Endodermal cell (in vitro differentiated cells): ENCODE measurements at places on chromosomes 6 and 20.

GRCh38 chr6:34940030-34940434 is 51.0 kb downstream of the ANKS1A start:
- H3K27me3 ChIP-seq, result no peaks in the 10 kb centered on the region
- H3K4me3 ChIP-seq, result no peak overlapping the region
- H3K36me3 ChIP-seq, result peaks cover 4% of the 10 kb centered on the region
- no peak for DNase-seq

DNA sequence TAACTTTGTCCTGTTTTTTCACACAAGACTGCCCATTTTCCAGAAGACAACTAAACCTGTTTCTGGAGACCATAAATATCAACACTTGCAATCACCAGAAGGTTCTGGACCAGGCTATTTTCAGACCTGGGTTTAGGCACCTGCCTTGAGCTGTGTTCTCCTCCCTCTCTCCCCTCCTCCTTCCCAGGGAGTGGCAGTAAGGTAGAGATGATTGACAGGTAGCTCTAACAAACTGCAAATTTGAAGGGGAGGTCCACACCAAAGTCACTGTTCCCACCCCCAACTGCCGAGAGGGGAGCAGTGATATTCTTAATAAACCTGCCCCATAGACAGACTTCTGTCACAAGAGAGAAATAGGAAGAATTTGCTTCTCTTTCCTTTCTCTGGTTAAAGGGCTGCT is 91.2 kb upstream of the BACH2 start:
- no peak overlapping the region for H3K27ac ChIP-seq
- H3K27me3 ChIP-seq, result peaks cover 1% of the 10 kb centered on the region
- DNase-seq, result no peak
- H3K4me3 ChIP-seq, result no peak overlapping the region

GRCh38 chr6:96794980-96795379 is 42.3 kb downstream of the GPR63 start:
- H3K4me3 ChIP-seq, result no peak overlapping the region
- H3K36me3 ChIP-seq, result peaks cover 4% of the 10 kb centered on the region
- no peak for DNase-seq
- H3K27ac ChIP-seq, result peak overlapping the region; percentile 37
- peaks cover 10% of the 10 kb centered on the region for H3K4me1 ChIP-seq

DNA sequence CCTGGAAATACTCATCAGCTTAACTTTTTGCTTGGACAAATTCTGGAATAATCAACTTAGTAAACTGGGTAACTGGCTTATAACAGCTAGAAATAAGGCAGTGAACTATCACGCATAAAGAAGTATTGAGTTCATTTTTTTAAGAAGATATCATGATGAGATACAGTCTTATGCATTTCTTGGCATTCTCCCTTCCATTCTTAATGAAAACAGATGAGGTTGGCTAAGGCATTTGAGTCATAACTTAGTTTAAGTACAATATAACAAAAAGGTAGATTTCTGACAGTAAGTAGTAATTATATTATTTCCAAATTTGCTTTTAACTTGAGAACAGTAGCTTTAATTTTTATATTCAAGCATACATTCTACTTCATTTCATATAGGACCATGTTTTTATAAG is 56.1 kb downstream of the SAMD5 start:
- no peak overlapping the region for H3K4me3 ChIP-seq
- H3K36me3 ChIP-seq, result no peaks in the 10 kb centered on the region
- no peak overlapping the region for H3K27ac ChIP-seq
- H3K27me3 ChIP-seq, result no peaks in the 10 kb centered on the region
- no peaks in the 10 kb centered on the region for H3K4me1 ChIP-seq

GRCh38 chr6:5537132-5537531 is 275.8 kb downstream of the FARS2 start:
- no peak overlapping the region for H3K4me3 ChIP-seq
- H3K36me3 ChIP-seq, result no peaks in the 10 kb centered on the region
- H3K27me3 ChIP-seq, result no peaks in the 10 kb centered on the region
- no peaks in the 10 kb centered on the region for H3K4me1 ChIP-seq
- no peak for DNase-seq
- H3K27ac ChIP-seq, result no peak overlapping the region

GRCh38 chr20:53921443-53921973 is 148.9 kb downstream of the BCAS1 start:
- H3K36me3 ChIP-seq, result no peaks in the 10 kb centered on the region
- DNase-seq, result peak; percentile 27
- H3K4me3 ChIP-seq, result no peak overlapping the region

DNA sequence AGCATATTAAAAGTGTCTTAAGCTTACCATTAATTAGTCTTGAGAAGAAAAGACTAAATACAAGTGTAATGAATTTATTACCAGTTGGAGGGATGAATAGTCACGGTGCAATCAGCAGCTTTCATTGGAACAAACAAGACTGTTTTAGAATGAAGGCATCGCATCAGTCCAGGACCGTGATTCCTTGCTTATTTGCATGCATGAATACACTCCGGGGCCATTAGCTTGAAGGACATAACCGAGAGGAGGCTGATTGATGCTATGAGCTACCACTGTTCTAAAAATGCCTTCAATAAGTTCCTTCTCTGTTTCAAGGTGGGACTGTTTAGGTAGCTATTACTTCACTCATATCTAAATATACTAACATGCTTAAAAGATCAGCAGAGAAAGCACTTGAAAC is 17.9 kb downstream of the PROKR2 start:
- H3K27me3 ChIP-seq, result peaks cover 20% of the 10 kb centered on the region
- H3K4me1 ChIP-seq, result no peaks in the 10 kb centered on the region
- H3K4me3 ChIP-seq, result no peak overlapping the region

DNA sequence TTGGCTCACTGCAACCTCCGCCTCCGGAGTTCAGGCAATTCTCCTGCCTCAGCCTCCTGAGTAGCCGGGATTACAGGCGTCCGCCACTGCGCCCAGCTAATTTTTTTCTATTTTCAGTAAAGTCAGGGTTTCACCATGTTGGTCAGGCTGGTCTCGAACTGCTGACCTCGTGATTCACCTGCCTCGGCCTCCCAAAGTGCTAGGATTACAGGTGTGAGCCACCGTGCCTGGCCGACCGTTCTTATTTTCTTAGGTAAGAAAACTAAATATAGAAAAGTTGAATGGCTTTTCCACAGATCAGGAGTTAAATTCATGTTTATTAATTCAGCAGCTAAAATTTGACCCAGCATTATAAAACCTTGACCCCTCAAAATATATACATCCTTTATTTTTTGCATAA is 238.7 kb downstream of the TRDN start:
- no peak overlapping the region for H3K4me3 ChIP-seq
- H3K27ac ChIP-seq, result no peak overlapping the region
- no peaks in the 10 kb centered on the region for H3K27me3 ChIP-seq
- H3K36me3 ChIP-seq, result no peaks in the 10 kb centered on the region
- peaks cover 5% of the 10 kb centered on the region for H3K4me1 ChIP-seq
- no peak for DNase-seq

GRCh38 chr6:37875561-37876309 is 56.2 kb downstream of the ZFAND3 start:
- peaks cover 8% of the 10 kb centered on the region for H3K36me3 ChIP-seq
- DNase-seq, result no peak
- H3K4me3 ChIP-seq, result no peak overlapping the region
- peaks cover 5% of the 10 kb centered on the region for H3K4me1 ChIP-seq

DNA sequence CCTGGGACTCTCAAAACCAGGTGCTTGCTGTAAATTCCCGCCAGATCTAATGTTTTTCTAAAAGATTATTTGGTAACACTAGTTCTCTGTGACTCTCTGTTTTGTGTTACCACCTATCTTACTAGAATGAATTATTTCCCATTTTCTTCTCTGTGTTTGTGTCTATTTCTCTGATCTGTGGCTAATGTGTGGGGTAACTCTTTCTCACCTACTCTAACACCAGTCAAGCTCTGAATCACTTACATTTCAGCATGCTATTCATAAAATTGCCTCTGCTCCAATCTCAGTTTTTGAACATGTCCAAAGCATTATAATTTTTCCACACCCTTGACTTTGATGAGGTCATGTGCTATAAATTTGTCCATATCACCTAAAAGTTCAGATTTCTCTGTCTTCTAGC is 23.2 kb upstream of the COL19A1 start:
- H3K4me1 ChIP-seq, result no peaks in the 10 kb centered on the region
- H3K36me3 ChIP-seq, result no peaks in the 10 kb centered on the region
- no peak overlapping the region for H3K4me3 ChIP-seq
- no peaks in the 10 kb centered on the region for H3K27me3 ChIP-seq

DNA sequence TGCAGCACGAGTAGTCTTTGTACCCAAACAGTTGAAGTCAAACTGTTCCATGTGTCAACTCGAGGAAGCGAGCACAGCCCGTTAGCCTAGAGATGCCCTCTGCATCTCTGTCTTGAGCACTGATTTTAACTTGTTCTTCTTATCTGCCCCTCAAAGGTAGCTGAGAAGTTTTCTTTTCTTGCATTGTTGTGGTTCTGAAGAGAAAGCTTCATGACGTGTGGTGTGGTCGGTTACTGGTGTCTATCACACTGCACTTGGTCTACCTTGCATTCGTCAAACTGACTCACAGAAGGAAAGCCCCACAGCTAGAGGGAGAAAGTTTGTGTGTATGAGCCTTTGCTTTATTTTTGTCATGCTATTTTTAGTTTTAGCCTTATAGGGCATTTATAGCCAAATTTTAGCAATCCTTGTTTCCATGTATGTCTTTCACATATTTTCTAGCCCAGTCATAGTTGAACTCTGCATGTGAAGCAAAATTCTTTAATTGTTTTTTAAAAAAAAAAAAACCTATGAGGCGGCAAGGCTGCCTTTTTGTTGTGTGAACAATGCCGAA is 115.1 kb downstream of the JAG1 start:
- H3K4me1 ChIP-seq, result no peaks in the 10 kb centered on the region
- H3K36me3 ChIP-seq, result no peaks in the 10 kb centered on the region
- H3K4me3 ChIP-seq, result no peak overlapping the region
- no peak for DNase-seq

DNA sequence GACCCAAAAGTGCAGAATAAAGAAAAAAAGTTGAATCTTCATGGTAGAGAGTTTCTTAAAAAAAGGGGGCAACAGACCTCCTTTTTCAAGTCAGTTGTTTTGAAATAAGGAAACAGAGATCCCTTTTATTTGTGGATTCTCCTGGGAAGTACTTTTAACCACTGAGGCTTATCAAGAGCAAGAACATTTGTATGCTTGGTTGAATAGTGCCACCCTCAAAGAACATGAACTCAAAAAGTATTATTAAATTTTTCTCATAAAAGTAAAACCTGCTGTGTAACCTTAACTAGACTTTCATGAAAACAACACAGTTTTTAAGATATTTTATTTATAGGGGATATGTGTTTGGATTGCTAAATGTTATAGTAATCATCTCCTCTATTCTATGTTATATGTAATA is at the start of gene DEFB110:
Gene DEFB110, minus strand, starts transcription at position 101 of the 400 bp plus-strand sequence. Its CDS starts 59 bp downstream, at position 42.
- H3K36me3 ChIP-seq, result no peaks in the 10 kb centered on the region
- no peaks in the 10 kb centered on the region for H3K27me3 ChIP-seq
- DNase-seq, result no peak
- no peak within 1 kb of the TSS for H3K27ac ChIP-seq
- H3K4me3 ChIP-seq, result no peak within 1 kb of the TSS
- H3K4me1 ChIP-seq, result no peaks in the 10 kb centered on the region

DNA sequence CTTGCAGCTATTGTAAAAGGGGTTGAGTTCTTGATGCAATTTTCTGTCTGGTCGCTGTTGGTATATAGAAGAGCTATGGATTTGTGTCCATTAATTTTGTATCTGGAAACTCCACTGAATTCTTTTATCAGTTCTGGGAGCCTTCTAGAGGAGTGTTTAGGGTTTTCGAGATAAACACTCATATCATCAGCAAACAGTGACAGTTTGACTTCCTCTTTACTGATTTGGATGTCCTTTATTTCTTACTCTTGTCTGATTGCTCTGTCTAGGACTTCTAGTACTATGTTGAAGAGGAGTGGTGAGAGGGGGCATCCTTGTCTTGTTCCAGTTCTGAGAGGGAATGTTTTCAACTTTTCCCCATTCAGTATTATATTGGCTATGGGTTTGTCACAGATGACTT is 120.8 kb upstream of the SSTR4 start:
- peak overlapping the region; percentile 47 for H3K4me3 ChIP-seq
- no peak for DNase-seq
- H3K27ac ChIP-seq, result no peak overlapping the region

DNA sequence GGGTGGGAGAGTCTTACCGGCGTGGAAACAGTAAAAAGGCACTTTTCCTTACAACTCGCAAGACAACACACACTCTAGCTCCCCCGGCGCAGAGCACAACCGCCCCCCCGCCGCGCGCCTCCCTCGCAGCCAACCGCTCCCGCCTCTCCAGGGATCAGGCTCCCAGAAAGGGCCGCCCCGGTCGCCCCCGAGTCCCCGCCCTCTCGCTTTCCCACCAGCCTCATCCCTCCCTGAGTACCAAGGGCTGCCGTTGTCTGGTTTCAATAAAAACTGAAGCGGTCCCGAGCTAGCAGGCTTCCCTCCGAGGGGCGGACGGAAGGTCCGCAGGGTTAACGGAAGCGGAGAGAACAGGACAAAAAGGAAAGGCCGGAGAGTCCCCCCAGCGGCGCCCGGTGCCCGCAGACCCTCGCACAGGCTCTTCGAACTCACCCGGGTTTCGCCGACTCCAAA is 804 bp downstream of the ELOVL5 start:
- H3K36me3 ChIP-seq, result peaks cover 6% of the 10 kb centered on the region
- peak overlapping the region; percentile 89 for H3K4me3 ChIP-seq
- H3K27ac ChIP-seq, result peak overlapping the region; percentile 91

GRCh38 chr20:54276577-54277169 is 68.8 kb downstream of the PFDN4 start:
- no peaks in the 10 kb centered on the region for H3K36me3 ChIP-seq
- H3K4me3 ChIP-seq, result no peak overlapping the region
- no peaks in the 10 kb centered on the region for H3K27me3 ChIP-seq
- no peak overlapping the region for H3K27ac ChIP-seq
- H3K4me1 ChIP-seq, result no peaks in the 10 kb centered on the region

GRCh38 chr6:131430531-131430930 is 142.5 kb upstream of the ARG1 start:
- H3K27ac ChIP-seq, result no peak overlapping the region
- H3K27me3 ChIP-seq, result no peaks in the 10 kb centered on the region
- no peak overlapping the region for H3K4me3 ChIP-seq
- no peaks in the 10 kb centered on the region for H3K36me3 ChIP-seq

GRCh38 chr6:22737331-22737730 is 168.0 kb downstream of the HDGFL1 start:
- no peaks in the 10 kb centered on the region for H3K36me3 ChIP-seq
- peaks cover 4% of the 10 kb centered on the region for H3K4me1 ChIP-seq
- H3K4me3 ChIP-seq, result no peak overlapping the region

- H3K4me1 ChIP-seq, result peaks cover 4% of the 10 kb centered on the region
- H3K4me3 ChIP-seq, result no peak overlapping the region
- no peaks in the 10 kb centered on the region for H3K27me3 ChIP-seq
- DNase-seq, result no peak
- H3K36me3 ChIP-seq, result peaks cover 16% of the 10 kb centered on the region
Observed at GRCh38 chr20:33817411-33817810, 6.3 kb downstream of the CHMP4B start.

DNA sequence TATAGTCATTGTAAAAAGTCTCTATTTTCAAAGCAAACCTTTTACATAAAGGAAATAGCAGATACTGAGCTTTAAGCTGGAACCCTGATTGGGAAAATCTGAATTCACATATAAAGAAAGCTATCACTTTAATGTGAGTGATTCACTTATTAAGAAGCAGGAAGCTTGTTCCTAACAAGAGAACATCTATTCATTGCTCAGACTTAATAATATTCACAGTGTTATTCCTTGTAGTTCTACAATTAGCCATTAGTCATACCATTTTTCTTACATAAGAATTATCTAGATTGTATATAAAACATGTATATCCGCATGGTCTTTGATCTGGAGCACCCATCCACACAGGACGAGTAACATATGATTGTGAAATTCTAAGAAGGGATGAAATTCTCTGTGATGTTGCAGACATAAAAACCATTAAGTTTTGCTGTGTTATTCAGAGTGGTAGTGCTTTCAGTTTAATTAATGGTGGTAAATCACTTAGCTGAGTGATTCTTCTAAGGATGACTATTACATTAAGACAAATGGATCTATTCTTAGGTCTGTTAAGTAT is 71.1 kb upstream of the FOXQ1 start:
- H3K27me3 ChIP-seq, result peaks cover 4% of the 10 kb centered on the region
- H3K27ac ChIP-seq, result no peak overlapping the region
- DNase-seq, result no peak
